ENCODE measurements at places on chromosomes 5 and 9.

DNA sequence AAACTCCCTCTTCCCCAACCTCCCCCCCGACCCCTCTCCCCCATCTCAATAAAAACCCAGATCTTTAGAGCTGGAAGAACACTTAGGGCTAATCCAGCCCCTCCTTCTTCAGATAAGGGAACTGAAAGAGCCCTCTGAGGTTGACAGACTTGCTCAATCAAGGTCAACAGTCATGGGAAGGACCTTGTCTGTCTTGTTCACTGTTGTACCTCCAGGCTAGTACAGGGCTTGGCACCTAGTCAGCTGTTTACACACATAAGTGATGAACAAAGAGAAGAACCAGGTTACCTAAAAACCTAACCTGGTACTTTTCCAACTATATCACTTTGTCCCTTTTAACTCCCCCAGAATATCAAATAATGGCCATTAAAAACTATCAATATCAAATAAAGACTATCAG lies 2.4 kb downstream of the TTC39B start:
- no peak for DNase-seq

DNA sequence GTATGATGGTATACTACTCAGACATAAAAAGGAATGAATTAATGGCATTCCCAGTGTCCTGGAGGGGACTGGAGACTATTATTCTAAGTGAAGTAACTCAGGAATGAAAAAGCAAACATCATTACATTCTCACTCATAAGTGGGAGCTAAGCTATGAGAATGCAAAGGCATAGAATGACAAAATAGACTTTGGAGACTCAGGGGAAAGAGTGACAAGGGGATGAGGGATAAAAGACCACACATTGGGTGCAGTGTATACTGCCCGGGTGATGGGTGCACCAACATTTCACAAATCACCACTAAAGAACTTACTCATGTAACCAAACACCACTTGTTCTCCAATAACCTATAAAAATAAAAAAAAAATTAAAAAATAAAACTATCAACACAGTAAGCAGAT lies 587.3 kb upstream of the RGMB start:
- DNase-seq = no peak

DNA sequence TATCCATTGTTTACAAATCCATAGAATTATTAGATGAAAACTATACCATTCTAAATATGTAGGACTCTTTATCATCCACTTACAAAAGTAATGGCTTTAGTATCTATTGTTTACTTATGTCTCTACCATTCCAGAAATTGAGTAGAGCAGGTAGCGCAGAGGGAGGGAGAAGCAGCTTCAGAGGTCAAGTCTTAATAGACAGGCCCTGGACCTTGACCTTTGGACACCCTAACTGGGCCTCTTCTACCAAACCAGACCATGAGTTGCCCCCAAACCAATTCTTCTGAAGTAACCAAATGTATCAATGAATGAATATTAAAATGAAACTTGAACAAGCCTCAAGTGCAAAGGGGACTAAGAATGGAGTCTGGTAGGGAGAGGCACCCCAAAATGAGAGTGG lies 124.9 kb upstream of the ANKRD55 start:
- no peak for DNase-seq

DNA sequence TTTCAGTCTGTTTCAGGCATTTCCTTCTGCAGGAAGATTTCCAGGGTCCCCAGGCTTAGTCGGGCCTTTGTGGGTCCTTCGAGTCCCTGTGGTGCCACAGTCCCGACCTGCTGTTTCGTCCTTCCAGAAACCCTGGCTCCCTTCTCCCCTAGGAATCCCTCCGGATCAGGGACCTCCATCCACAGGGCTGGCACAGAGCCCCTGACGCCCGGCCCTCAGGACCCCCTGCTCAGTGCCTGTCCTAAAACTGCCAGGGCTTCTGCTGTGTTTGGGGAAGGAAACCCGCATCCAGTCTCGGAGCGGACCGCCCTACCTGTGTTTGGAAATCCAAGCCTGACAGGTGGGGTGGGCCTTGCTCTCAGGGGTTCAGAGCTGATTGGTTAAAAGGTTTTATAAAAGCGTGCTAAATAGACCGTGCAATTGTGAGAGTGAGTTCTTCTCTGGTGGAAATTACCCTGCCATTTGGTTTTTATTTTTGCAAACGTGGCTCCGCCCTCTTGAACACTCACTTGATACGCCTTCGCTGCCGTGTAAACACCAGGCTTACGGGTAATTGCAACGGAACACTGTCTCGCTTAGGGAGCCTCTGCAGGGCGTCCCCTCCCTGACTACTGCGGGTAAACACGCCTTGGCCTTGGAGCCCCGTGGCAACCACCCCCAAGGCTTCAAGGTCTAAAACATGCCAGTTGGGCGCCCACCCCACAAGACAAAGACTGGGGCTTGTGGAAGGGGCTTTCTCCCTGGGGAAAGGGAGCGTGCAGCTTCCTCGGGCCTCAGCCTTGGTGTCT lies 121.2 kb downstream of the PHF2 start:
- no peak for DNase-seq

GRCh38 chr5:37792975-37793631 lies 46.7 kb downstream of the GDNF start:
- DNase-seq = no peak

DNA sequence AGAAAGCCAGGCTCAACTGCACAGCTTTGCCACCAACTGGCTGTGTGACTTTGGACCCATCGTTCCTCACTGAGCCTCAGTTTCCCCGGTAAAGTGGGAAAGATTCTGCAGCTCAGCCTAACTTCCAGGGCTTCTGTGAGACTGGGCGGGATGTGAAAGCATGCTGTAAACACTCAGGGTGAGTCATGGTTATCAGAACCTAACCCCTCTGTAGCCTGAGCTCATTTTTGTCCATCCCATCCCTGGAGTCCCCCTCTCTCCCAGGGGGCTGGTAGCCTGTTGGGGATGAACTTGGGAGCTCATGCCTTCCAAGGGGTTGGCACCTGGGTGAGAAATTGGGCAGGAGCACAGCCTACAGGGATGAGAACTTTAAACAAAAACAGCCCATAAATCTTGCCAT lies 2.3 kb downstream of the CCDC69 start:
- DNase-seq = no peak

DNA sequence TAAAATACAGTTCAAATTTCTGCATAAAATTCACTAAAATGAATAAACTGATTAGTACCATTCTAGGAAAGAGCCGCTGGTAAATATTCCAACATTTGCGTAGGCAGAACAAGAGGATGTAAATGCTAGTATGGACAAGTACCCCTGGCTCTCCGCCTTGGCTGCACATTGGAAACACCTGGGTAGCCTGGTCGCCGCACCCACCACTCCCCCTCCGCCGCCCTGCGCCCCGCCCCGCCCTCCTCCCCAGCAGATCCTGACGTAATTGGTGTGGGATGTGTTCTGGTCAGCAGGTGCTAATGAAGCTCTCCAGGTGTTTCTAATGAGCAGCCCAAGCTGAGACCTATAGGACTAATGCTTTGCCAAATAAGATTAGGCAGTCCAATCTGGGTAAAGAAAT lies 225.7 kb downstream of the FRMD3 start:
- no peak for DNase-seq

- DNase-seq = no peak
These were observed 30.3 kb downstream of the IRX4 start for GRCh38 chr5:1852324-1852947.

GRCh38 chr9:31730398-31730797 lies 654.0 kb upstream of the ACO1 start:
- DNase-seq = no peak

- no peak for DNase-seq
These were observed 215.3 kb upstream of the EDIL3 start for GRCh38 chr5:84599964-84600363.

- DNase-seq = no peak
These were observed 11.7 kb upstream of the EXOSC2 start for GRCh38 chr9:130681769-130682420.

DNA sequence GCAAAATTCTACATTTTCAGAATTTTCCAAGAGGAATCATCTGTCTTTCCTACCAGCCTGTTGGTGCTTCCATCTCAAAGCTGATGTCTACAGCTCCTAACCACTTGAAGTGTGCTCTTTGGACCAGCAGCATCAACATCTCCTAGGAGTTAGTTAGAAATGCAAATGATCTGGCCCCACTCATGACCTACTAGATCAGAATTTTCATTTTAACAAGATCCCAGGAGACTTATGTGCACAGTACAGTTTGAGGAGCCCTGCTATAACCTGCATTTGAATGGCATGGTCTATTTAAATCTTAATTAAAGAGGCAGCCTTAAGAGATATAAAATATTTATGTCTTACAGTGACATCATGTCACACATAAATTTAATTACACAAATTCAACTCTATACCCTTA lies 33.8 kb downstream of the ITK start:
- no peak for DNase-seq

- no peak for DNase-seq
These were observed 162.7 kb downstream of the PAPPA start for GRCh38 chr9:116316246-116316645.

GRCh38 chr9:70123695-70124094 lies 80.0 kb downstream of the MAMDC2 start:
- DNase-seq = no peak

GRCh38 chr5:62214701-62215100 lies 91.3 kb upstream of the KIF2A start:
- no peak for DNase-seq

DNA sequence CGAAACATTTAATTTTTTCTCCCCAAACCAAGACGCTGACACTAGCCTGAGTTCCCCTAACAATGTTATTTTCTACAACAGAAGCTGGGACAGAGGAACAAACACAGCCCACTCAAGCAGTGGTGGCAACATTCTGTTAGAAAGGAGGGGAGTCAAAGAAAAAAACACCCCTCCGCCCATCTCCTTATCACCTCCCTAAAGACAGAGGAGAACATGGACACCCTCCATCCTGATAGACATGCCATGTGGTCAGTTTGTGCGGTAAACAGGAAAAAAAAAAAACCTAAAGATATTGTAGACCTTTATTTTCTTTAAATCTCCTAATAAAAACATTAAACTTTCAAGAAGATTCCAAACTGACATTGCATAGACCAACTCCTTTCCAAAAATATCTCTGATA lies 2.9 kb upstream of the DPM2 start:
- DNase-seq = no peak

- no peak for DNase-seq
These were observed 86.4 kb downstream of the NR3C1 start for GRCh38 chr5:143316844-143317631.

- DNase-seq = no peak
These were observed 32.6 kb downstream of the PAX5 start for GRCh38 chr9:37001459-37001858.

DNA sequence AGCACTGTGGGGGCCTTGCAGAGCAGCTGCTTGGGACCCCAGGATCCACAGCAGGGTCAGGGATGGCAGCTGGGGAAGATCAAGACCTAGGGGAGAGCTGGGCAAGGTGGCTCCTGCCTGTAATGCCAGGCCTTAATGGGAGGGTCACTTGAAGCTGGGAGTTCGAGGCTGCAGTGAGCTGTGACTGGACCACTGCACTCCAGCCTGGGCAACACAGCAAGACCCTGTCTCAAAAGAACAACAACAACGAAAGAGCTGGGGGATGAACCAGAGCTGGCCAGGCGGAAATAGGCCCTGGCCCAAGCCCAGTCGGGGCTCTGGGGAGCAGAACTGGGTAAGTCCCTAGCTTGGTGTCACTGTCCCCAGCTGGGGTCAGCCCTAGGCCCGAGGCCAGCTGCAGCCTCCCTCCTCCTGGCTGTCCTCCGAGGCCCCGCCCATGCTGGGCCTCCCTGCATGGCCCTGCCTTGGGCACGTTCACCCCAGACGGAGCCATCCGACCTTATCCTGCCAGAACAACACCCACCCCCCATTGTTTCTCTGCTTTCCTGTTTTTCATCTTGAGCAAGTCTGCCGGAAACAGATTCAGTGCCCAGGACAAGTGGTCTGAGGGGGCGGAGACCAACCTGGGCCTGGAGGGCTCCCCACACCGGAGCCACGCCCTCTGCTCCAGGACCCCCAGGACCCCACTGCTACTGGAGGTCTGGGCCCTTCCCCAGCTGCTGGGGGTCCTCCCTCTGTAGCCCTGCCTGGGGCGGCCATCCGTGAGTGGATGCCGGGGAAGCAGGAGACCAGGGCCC lies 1.9 kb downstream of the DIPK1B start:
- no peak for DNase-seq

DNA sequence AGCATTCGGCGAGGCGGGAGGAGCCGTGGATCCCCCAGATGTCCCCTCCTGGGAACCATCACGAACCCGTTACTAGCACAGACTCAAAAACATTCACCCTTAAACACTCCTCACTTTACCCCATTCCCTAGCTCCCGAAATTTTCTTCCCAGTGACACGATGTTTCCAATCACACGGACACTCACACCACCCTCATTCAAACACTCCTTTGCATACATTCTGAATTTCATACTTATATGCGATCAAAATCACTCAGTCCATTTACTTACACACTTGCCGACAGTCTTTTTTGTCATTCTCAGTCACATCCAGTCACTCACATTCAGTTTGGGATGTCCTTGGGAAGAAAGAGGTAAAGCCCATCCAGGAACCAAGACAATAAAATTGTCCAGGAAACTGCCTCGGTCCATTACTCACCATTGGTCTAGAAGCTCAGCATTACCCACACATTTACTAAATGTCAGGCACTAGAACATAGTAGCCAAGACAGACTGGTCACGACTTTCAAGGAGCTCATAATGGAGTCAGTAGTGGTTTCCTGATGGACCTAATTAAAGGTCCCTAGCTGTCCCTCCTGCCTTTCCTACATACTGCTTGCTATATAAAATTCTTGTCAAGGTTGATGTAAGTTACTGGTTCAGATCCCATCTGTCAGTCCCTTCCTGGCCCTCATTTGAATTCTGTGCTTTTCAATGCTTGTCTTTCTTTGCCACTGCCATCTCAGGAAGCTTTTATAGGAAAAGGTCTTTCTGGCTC lies 574 bp downstream of the SLC35A4 start:
- no peak for DNase-seq

- DNase-seq = no peak
These were observed 2.1 kb downstream of the RGS3 start for GRCh38 chr9:113465599-113466140.

GRCh38 chr5:37005252-37005651 lies 128.7 kb downstream of the NIPBL start:
- no peak for DNase-seq

DNA sequence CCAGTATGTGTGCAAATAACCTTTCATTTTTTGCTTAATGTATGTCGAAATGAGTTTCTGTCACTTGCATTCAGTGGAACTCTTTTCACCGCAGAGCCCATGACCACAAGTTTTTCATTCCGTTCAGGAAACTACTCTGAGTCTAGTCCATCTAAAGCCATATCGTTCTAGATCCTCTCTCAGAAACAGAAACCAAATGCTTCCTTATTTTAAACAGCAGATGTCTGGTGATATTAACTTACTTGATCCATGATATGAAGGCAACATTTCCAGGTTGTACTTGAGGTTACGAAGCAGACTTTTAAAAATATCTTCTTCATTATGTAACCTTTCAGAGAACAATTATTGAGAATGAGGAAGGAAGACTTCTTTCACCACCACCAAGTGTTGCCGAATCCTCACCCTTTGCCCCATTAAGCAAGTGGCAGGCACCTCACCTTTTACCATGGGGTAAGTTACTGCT lies 72.4 kb upstream of the GNAQ start:
- no peak for DNase-seq

DNA sequence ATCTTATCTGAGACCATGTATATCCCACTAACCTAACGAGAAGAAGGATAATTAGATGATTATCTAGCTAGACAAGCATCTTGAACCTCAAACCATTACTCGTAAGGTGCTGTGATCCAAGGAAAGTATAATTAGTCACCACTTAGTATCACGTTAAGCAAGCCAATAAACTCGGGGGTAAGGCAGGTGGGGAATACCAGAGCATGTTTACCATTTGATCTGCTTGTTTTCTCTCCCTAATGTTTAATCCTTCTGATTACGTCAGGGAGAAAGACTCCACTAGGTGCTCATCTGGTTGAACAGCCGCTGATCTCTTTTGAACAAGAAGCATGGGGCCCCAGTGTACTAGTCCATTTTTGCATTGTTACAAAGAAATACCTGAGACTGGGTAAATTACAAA lies 69.9 kb upstream of the SLC1A1 start:
- DNase-seq = no peak

Data from stimulated activated CD8-positive, alpha-beta memory T cell treated with anti-CD3 and anti-CD28 coated beads, Interleukin-4, amount 100 ng/mL, for 24 hours (primary cell).